H9 (cell line): ENCODE measurements at places on chromosomes 7 and 10. TPM values are rescaled to one million over a fixed set of nuclear protein-coding genes. Genes with fewer than 3 reads are reported as not detected.

The C10orf67 gene
- not detected in 2 replicates for total RNA-seq

- no peak for DNase-seq
Measured at GRCh38 chr7:24403557-24403956, 119.6 kb downstream of the NPY start.

GRCh38 chr10:105042906-105043552, 401.9 kb downstream of the SORCS3 start:
- DNase-seq = no peak

GRCh38 chr7:83419013-83419412, 229.9 kb downstream of the SEMA3E start:
- no peak for DNase-seq

The ZNF316 gene
- 22.2 and 23.4 TPM in 2 replicates for total RNA-seq

The CCDC172 gene
- total RNA-seq = 1.3 and 1.8 TPM in 2 replicates

The PRF1 gene
- 0.18 TPM in 1 of 2 replicates, not detected in the other for total RNA-seq

The CAV1 gene
- 20.2 and 20.9 TPM in 2 replicates for total RNA-seq

The CTAGE15 gene
- total RNA-seq = 1.7 and 1.8 TPM in 2 replicates

The SERPINE1 gene
- 11.5 and 13.0 TPM in 2 replicates for total RNA-seq

- DNase-seq = no peak
Measured at GRCh38 chr10:73456187-73456890, 23.0 kb upstream of the MSS51 start.

GRCh38 chr10:70435241-70436085, 6.0 kb downstream of the NODAL start:
- DNase-seq = no peak

DNA sequence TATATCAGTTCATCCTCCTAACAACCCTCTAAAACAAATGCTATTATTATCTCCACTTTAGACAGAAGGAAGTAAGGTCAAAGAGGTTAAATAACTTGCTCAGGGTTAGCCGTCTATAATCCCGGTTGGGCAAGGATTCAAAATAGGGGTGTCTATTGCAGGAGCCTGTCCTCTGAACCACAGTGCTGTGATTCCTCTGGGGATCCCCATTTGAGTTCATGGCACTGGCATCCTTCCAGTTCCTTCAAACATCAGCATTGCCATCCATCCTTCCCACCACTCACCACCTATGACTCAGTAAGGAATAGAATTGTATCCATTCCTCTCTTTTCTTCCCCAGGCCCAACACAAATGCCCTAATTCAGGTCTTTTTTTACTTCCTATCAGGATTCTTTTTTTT, 25.6 kb downstream of the HPS6 start:
- DNase-seq = no peak

The CRPPA gene
- 1.6 and 1.9 TPM in 2 replicates for total RNA-seq

The P4HA1 gene
- total RNA-seq = 47.8 and 48.6 TPM in 2 replicates

The GIMAP4 gene
- not detected in 2 replicates for total RNA-seq

The ADCYAP1R1 gene
- 7.4 and 8.9 TPM in 2 replicates for total RNA-seq

GRCh38 chr10:26860102-26860442, 686 bp downstream of the ABI1 start:
- peak; percentile 44 for DNase-seq

GRCh38 chr10:109866995-109867635, 56.2 kb downstream of the XPNPEP1 start:
- no peak for DNase-seq

DNA sequence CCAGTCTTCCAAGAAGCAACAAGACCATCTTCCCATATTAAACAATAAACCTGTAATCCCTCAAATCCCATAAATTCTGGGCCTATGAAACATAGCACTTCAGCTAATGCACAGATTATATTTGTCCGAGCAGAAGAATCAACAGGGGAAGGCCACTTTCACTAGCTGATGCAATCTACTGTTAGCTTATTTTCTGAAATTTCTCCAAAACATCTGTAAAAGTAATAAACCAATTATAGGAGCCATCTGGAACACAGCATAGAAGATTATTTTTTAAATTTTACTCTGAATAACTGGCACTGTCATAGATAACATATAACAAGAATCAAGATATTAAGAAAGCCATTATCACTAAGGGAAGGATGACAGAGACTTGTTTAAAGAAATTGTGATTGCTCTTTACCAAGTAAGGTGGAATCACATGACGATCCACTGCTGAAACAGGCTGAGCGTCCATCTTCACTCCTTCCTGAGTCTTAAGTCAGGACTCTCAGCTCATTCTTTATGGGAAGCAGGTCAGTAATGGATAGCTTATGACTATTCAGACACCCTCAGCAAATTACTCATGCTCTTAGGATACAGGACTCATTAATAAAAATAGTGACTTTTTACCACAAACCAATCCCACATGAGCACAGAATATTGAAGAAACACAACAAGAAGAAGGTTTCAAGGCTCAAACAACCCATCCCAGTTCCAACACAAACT, 719.5 kb downstream of the XPNPEP1 start:
- DNase-seq = no peak

DNA sequence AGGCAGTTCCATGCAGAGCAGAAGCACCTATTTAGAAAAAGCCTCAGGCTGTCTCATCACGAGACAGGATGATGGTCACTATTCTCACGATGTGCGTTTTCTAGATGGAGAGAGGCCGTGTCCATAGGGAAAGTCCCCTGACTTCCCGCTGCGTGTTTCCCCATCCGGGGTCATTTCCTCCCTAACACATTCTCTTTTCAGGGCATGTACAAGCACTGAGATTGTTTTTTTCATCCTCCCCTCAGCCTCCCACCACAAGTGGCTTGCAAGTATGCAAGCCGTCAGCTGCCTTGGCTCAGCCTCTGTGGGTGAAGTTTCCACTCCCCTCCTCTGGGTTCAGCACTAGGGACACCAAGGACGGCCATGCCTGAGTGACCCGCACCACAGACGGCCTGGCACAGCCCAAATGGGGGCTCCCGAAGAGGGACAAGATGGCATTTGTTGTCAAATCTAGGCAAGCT, 2.7 kb upstream of the CALML5 start:
- DNase-seq = no peak

The SEMA3A gene
- 60.0 and 61.5 TPM in 2 replicates for total RNA-seq

The SPDYE11 gene
- not detected in 2 replicates for total RNA-seq

GRCh38 chr10:119494236-119495020, 48.1 kb downstream of the RGS10 start:
- no peak for DNase-seq

The WNT8B gene
- total RNA-seq = not detected in 2 replicates

- DNase-seq = no peak
Measured at GRCh38 chr7:26958834-26959233, 94.4 kb upstream of the SKAP2 start.

- DNase-seq = no peak
Measured at GRCh38 chr10:59290448-59290847, 71.9 kb downstream of the FAM13C start.

The DYDC2 gene
- total RNA-seq = 2.6 and 2.8 TPM in 2 replicates

DNA sequence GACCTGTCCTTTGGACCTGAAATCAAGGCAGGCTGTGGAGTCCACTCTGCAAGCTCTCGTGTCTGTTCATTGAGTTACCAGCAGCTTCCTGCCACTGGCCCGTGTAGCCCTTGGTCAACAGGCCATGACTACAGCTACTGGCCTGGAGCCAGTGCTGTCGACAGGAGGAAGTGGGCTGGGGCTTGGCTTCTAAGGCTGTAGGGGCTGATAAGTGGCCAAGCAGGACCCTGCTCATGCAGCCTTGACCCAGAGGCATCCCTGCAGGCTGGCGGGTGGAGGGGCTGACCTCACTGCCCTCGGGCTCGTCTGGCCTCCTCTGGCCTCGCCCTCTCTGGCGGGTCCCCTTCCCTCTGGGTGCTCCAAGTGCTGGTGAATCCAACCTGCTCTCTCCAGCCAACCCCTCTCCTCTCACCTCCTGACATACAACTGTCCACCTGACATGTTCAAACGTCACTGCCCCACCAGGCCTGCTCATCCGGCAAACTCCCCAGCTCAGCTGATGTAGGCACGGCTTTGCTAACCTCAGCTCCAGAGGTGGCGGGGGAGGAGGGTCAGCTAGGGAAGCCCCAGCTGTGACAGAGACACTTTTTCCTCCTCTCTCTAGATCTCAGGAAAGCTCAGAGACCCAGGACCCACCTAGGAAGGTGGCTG, 188.6 kb upstream of the LYZL2 start:
- DNase-seq = no peak

DNA sequence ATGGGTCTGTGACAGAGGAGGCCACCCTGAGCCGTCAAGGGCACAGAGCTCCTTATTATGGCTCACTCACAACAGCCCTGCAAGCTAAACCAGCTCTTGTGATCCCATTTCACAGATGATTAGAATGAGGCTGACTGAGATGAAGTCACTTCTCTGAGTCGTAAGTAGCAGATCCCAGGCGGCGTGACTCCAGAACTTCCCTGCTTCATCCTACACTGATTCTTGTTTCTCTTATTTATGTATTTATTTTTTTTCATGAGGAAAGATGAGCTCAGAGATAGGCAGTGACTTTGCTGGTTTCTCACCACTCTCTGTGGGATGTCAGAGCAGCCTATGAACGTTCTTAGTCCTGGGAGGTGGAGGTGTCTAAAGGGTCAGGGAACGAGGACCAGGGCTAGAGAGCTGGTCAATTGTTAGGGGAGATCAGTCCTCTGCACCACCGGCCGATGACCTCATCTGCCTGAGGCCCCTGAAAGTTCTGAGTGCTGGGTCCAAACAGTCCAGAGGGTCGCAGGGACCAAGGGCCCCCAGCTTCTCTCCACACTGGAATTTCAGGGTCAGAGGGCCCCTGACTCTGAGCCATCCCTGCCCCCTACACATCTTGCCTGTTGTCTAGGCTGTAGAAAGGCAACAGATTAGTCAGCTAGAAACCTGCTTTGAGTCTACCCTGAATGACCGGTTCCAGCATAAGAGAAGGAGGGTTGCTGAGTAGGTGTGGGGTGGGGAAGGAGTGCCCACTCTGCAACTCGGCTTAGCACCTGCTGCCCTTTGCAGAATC, 17.9 kb downstream of the CLRN3 start:
- DNase-seq = no peak

GRCh38 chr7:1883031-1883761, 213.1 kb downstream of the ELFN1 start:
- peak; percentile 58 for DNase-seq

GRCh38 chr7:72751978-72752377, 76.0 kb downstream of the TYW1B start:
- peak; percentile 44 for DNase-seq

DNA sequence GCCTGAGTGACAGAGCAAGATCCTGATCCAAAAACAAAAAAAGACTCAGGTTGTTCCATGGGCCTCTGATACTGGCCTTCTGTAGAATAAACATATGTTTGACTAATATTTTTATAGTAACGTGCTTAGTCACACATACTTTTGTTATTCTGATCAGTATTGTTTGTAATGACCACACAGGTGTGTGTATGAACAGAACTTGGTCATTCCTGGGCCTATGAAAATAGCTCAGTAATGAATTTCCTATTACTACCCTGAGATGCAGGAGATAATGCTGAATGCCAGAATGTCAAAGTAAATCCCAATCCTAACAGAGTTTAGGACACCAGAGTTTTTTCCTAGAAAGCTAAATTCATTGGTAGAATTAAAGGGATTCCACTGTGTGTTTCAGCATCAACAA, 108.7 kb downstream of the DOCK4 start:
- DNase-seq = no peak

The SP8 gene
- total RNA-seq = 3.5 TPM in 2 replicates

GRCh38 chr7:127892488-127893314, 138.5 kb downstream of the LRRC4 start:
- DNase-seq = no peak

The PDE6C gene
- not detected in 2 replicates for total RNA-seq

DNA sequence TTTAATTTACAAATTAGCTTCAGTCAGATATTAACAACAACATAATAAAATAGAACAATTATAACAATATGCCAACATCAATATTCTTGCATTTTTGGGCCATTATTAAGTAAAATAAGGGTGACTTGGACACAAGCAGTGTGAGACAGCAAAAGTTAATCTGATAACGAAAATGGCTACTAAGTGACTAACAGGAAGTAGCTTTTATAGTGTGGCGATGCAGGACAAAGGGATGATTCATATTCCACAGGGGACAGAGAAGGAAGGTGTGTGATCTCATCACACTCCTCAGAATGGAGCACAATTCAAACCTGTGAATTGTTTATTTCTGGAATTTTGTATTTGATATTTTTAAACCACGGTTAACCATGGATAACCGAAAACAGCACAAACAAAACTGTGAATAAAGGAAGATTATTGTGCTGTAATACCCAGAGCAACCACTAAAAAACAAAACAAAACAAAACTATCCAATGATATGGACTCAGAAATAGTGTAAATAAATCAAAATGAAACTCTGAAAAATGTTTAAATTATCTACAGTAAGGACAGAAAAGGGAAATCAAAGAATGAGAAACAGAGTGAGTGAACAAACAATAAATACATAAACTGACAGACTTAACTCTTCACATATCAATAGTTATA, 66.9 kb upstream of the TFEC start:
- no peak for DNase-seq

DNA sequence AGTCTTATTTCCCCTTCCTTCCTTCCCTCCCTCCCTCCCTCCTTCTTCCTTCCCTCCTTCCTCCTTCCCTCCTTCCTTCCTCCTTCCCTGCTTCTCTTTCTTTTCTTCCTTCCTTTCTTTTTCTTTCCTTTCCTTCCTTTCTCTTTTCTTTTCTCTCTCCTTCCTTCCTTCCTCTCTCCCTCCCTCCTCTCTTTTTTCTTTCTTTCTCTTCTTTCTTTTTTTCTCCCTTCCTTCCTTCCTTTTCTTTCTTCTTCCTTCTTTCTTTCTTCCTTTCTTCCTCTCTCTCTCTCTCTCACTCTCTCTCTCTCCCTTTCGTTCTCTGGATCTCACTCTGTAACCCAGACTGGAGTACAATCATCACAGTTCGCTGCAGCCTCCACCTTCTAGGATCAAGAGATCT, 6.2 kb downstream of the TMEM130 start:
- no peak for DNase-seq

GRCh38 chr10:61039868-61040267, 95.9 kb upstream of the RHOBTB1 start:
- DNase-seq = no peak

The UNCX gene
- not detected in 2 replicates for total RNA-seq
